ENCODE measurements at places on chromosomes 1 and 21.

GRCh38 chr1:118077331-118078045 lies 107.5 kb downstream of the SPAG17 start:
- DNase-seq = no peak

DNA sequence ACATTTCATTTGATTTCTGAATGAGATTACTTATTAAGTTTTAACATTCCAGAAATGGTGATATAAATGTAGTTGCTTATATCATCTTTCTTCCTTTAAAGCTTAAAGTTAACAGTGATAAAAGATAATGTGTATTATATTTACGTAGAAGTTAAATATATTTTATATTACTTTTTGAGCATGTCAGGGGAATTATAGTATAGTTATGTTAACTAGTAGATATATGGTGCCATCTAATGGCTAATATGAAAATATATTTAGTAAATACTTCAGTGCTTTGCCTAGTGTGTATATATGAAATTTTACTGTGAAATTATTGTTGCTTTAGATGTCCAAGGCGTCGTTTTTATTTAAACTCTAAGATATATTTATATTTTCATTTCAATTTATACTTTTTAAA lies 51.5 kb downstream of the SYT14 start:
- DNase-seq = no peak

GRCh38 chr1:223421025-223421424 lies 27.8 kb downstream of the CCDC185 start:
- DNase-seq = no peak

- no peak for DNase-seq
These were observed 5.4 kb upstream of the PRELP start for GRCh38 chr1:203470240-203470639.

- no peak for DNase-seq
These were observed 69.7 kb upstream of the ADAM30 start for GRCh38 chr1:119966020-119966419.

DNA sequence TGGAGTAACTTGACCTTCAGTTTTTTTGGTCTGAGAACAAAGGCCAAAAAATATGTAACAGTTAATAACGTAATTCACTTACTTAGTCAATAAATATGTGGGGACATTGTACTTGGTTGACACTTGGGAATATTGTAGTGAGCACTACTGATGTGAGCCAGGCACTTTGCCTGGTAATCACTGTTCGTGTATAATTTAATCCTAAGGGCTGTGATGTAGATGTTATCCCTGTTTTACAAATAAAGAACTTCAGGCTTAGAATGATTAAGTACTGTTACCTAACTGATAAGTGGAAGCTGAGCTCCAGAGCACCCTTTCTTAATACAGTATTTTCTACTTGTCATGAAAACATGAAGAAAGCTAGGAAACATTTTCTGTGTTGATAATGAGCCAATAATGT lies 28.0 kb downstream of the PTBP2 start:
- DNase-seq = no peak

GRCh38 chr1:163477276-163477830 lies 155.6 kb downstream of the NUF2 start:
- no peak for DNase-seq

DNA sequence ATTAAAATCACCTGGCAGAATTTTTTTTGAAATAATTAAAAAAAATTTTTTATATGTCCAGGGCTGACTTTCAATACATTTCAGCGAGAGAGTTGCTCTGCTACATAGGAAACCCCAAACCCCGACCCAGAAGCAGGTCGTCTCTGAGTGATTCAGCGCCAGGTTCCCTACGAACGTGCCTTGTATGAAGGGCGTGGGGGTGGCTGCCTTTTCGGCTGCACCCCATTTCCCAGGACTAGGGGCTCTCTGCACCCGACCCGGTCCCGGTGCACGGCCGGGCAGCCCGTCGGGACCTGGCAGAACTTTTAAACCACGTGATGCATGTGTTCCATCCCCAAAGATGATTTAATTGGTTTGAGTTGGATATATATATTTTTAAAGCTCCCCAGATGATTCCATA lies 15.8 kb upstream of the SCYL3 start:
- no peak for DNase-seq

DNA sequence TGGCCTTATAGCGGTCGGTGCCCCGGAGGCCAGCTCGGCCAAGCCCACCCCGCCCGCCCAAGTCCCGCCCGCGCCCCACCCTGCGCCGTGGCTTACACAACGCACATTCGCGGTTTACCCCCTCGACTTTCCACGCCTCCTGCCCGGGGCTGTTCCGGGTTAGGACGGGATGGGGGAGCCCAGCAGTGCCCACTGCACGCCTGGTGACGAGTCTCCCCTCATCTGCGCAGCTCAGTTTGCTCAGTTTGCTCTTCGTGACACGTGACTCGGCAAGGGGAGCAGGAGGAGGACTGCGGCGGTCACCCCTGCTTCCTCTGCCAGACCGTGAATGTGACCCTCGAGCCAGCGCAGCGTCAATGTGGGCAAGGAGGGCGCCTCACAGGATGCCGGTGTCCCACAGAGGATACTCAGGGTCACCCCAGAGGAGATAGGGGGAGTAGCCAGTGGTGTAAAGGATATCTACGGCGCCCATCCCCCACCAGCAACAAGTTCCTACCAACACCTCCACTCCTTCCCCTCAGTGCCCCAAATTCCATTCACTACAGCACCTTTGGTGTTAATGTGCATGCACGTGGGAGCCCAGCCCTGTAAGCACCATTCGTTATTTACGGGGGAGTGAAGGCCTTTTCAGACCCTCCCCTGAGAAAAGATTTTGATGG lies 350 bp upstream of the S100A6 start:
- peak; percentile 80 for DNase-seq

GRCh38 chr1:207808322-207808705 lies 56.5 kb downstream of the CD46 start:
- DNase-seq = no peak

DNA sequence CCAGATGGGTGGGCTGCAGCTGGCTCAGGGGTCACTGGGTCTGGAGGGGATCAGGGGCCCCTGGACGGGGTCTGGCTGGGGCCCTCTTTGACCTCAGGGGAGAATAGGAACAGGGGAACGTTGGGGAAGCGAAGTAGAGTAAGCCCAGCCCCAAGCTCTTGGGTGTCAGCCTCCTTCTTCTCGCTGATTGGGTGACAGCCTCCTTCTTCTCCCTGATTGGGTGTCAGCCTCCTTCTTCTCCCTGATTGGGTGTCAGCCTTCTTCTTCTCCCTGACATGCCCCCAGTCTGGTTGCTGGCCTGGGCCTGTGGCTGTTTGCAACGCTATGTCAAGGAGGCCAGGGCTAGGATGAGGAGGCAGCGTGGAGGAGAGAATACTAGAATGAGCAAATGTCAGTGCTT lies 76.7 kb upstream of the CASZ1 start:
- DNase-seq = no peak

DNA sequence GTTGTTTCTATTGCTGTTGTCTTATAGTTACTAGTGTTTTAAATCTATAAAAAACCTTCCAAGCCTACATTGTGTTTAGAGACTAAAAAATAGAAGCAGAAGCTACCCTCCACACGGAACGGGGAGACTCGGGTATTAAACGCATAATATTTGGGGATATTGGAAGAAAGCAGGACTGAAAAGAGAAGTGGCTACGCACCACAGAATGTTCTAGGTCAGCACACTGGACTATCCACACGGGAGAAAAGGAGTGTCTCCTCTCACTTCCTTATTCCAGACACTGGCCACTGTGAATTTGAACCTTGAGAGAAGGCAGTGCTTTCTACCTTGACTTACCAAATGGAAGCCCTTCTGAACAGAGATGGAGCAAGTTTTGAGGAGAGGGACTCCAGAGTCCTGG lies 1.0 kb upstream of the OR10J4 start:
- no peak for DNase-seq

- no peak for DNase-seq
These were observed 326.5 kb downstream of the KIF26B start for GRCh38 chr1:245481261-245481660.

- no peak for DNase-seq
These were observed 239.5 kb downstream of the HMCN1 start for GRCh38 chr1:185973645-185974044.

DNA sequence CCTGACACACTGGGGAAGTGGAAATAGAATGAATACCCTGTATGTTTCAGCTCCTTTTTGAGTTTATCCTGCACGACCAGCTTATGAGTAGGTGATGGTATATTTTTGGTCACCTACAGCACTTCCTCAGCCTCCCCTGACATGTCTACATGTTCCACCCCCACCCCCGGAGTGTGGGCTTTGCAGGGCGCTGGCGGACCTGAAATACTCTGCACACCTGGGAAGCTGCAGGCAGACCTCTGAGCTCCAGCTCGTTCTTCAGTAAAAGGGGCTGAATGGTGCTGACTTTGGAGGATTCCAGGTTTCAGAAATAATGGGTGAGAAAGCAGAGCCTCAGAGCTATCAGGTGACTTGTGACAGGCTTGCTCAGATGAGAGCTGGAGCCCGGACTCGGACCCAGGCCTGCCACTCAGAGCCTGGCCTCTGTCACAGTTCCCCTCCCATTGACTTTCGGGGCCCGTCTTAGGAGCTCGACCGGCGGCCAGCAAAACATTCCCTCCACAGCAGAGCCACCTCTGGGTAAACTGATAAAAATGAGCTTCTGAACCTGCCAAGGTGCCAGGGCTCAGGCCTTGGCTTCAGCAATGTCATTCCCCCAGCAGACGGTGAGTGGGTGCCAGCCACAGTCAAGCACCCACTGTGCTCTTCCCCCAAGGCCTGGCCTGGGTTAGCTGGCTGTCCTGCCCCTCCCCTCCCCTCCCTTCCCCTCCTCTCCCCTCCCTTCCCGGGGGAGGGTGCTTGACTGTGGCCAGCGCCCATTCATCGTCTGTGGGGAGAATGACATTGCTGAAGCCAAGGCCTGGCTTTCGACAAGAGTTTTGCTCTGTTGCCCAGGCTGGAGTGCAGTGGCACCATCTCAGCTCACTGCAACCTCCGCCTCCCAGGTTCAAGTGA lies 30.1 kb downstream of the DOP1B start:
- no peak for DNase-seq

DNA sequence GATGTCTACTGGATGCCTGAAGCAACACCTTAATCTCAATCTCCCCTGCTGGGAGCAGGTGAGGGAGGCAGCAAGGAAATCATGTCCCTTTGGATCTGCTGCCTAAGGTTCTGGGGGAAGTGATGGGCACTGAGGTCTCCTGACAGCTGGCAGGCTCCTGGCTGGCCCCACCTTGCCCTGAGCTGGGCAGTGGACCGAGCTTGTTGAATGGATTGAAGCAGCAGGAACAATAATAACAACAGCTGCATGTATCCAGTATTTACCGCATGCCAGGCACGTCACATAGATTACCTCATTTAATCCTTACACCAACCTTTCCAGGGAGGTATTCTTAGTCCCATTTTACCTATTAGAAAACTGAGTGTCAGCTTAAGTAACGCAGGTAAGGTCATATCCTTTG lies 133.9 kb downstream of the PLXNA2 start:
- no peak for DNase-seq

GRCh38 chr1:241401156-241401555 lies 44.2 kb upstream of the RGS7 start:
- DNase-seq = no peak

GRCh38 chr1:85289207-85289847 lies 12.9 kb upstream of the BCL10 start:
- no peak for DNase-seq

GRCh38 chr1:186557147-186557777 lies 96.3 kb upstream of the PDC start:
- DNase-seq = no peak

DNA sequence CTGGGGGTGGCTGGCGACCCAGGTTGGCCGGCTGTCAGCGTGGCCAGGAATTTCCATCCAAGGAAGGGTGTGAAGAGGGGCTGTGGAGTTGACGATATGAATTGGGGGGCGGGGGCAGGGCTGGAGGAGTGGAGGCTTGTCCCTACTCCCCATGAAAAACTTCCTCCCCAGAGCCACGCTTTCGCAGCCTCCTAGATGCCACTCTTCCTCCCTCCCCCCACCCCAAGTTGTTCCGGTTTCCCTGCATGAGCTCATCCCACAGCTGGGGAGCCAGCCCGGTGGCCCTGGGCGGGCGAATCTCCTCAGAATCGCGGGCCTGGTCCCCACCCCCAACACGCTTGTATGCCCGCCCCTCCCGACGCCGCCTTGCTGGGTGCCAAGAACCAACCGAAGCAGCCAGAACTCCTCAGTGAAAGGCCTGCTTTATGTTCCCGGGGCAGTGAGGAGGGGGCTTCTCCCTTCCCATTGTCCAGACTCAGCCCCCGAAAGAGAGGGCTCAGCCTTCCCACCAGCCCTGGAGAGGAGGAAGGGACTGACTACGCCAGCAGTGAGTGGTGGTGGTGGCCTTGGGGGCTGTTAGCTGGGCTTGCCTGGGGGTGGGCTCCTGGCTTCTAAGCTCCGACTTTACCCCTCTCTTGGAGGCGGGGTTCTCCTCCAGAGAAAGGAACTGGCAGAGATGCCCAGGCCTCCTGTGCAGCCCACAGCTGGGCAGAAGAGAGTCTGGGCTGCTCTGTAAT lies 1.8 kb upstream of the CSMD2 start:
- no peak for DNase-seq

DNA sequence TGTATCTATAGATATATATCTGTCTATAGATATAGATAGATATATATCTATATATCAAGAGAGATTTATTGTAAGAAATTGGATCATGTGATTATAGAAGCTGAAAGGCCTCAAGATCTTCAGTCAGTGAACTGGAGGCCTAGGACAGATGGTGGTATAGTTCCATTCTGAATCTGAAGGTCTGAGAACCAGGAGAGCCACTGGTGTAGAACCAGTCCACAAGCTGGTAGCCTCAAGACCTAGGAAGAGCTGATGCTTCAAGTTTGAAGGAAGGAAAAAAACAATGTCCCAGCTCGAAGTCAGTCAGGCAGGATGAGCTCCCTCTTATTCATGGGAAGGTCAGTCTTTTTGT lies 213.2 kb upstream of the JUN start:
- no peak for DNase-seq

GRCh38 chr1:116826818-116827606 lies 72.8 kb downstream of the CD2 start:
- no peak for DNase-seq

Data from left forelimb (tissue), 1 donor.